Placental pericyte (primary cell): ENCODE measurements at places on chromosomes 7 and 10. TPM values are rescaled to one million over a fixed set of nuclear protein-coding genes. Genes with fewer than 3 reads are reported as not detected.

FLNC gene
- 67.8 and 206 TPM in 2 replicates for total RNA-seq

ZNF479 gene
- total RNA-seq, result not detected in 2 replicates

RARRES2 gene
- total RNA-seq, result 4.6 and 35.2 TPM in 2 replicates

TAS2R41 gene
- 0.29 TPM in 1 of 2 replicates, not detected in the other for total RNA-seq

ANXA8 gene
- 3.3 and 18.6 TPM in 2 replicates for total RNA-seq

HOXA2 gene
- total RNA-seq, result under 0.01 and 0.43 TPM in 2 replicates

EPHB6 gene
- 2.4 and 26.8 TPM in 2 replicates for total RNA-seq

PRSS37 gene
- total RNA-seq, result not detected in 2 replicates

PRF1 gene
- not detected in 2 replicates for total RNA-seq

PNLIPRP3 gene
- total RNA-seq, result not detected in 2 replicates

GRM3 gene
- not detected in 2 replicates for total RNA-seq

MYOF gene
- 126 and 185 TPM in 2 replicates for total RNA-seq

CARD11 gene
- 0.88 and 1.0 TPM in 2 replicates for total RNA-seq

COBL gene
- total RNA-seq, result not detected in 2 replicates

CTTNBP2 gene
- total RNA-seq, result 2.4 TPM in 1 of 2 replicates, not detected in the other

ZNF467 gene
- total RNA-seq, result 0.72 and 4.8 TPM in 2 replicates

IDI2 gene
- not detected in 2 replicates for total RNA-seq

CYP3A5 gene
- under 0.01 and 0.72 TPM in 2 replicates for total RNA-seq

ANXA8L1 gene
- 10.3 and 13.8 TPM in 2 replicates for total RNA-seq

FAM237B gene
- not detected in 2 replicates for total RNA-seq

GPR85 gene
- 0.44 and 1.0 TPM in 2 replicates for total RNA-seq

PROSER2 gene
- total RNA-seq, result 7.4 and 7.7 TPM in 2 replicates

INTS1 gene
- total RNA-seq, result 60.2 and 93.8 TPM in 2 replicates

CCDC201 gene
- total RNA-seq, result not detected in 2 replicates

DMBT1 gene
- not detected in 2 replicates for total RNA-seq

KRIT1 gene
- 50.8 and 53.5 TPM in 2 replicates for total RNA-seq

MCM7 gene
- total RNA-seq, result 24.1 and 179 TPM in 2 replicates

POM121C gene
- total RNA-seq, result 13.3 and 16.6 TPM in 2 replicates

PRR15 gene
- total RNA-seq, result 0.43 and 0.44 TPM in 2 replicates

FAM25A gene
- not detected in 2 replicates for total RNA-seq

SPDYE2B gene
- total RNA-seq, result not detected in 2 replicates

CREB5 gene
- total RNA-seq, result 5.5 and 6.4 TPM in 2 replicates

KCND2 gene
- 2.4 and 9.6 TPM in 2 replicates for total RNA-seq

MNX1 gene
- total RNA-seq, result not detected in 2 replicates

FKBP6 gene
- total RNA-seq, result not detected in 2 replicates

ENTPD1 gene
- total RNA-seq, result 1.1 TPM in 1 of 2 replicates, not detected in the other

PRTFDC1 gene
- 11.8 and 15.6 TPM in 2 replicates for total RNA-seq

TCF7L2 gene
- 8.6 and 13.8 TPM in 2 replicates for total RNA-seq

GIMAP7 gene
- not detected in 2 replicates for total RNA-seq

LRIT1 gene
- total RNA-seq, result not detected in 2 replicates

ARHGAP22 gene
- total RNA-seq, result 7.0 and 140 TPM in 2 replicates

CPVL gene
- 0.14 and 1.1 TPM in 2 replicates for total RNA-seq

BAMBI gene
- 11.3 and 280 TPM in 2 replicates for total RNA-seq

WNT8B gene
- not detected in 2 replicates for total RNA-seq

ASAH2B gene
- 2.4 and 5.9 TPM in 2 replicates for total RNA-seq

CLRN3 gene
- not detected in 2 replicates for total RNA-seq

CALML3 gene
- not detected in 2 replicates for total RNA-seq

ZNF736 gene
- total RNA-seq, result 6.6 and 8.9 TPM in 2 replicates

AKR1B15 gene
- 0.22 TPM in 1 of 2 replicates, not detected in the other for total RNA-seq

PILRA gene
- not detected in 2 replicates for total RNA-seq
